ENCODE measurements at places on chromosomes 2 and 18.

DNA sequence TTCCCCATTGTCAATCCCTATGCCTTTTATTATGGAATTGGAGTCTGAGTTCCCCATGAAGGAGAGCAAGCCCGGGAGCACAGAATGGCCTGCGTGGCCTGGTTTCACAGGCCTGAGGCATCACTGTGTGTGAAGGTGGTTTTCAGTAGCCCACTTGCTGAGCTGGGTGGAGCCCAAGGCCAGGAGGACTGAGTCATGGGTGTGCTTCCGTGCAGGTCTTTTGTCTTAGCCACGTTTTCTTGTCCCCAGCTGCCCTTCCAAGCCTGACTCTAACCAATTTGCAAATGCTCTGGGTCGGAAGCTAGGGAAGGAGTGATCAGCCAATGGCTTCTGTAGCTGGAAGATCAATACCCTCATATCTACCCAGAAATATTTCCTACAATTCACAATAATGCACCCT is 119.2 kb downstream of the MAPK4 start:
- no peak for DNase-seq

GRCh38 chr18:35088921-35089320 is 47.7 kb downstream of the MAPRE2 start:
- DNase-seq = no peak

DNA sequence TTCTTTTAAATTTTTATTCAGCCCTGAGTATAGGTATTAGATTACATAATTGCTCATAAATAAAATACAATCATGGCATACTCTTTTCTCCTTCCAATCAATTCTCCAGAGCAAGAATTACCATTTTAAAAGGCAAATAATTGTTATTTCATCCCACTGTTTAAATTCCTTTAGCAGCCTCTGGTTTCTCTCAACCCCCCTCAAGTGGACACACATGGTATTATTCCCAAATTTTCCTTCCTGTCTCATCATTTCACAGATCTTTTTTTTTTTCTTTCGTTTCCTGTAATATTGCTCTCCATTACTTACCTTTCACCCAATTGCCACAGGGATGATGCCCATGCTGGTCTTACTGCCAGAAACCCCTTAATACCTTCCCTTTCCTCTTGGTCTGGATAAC is 385.2 kb downstream of the RIT2 start:
- DNase-seq = no peak

DNA sequence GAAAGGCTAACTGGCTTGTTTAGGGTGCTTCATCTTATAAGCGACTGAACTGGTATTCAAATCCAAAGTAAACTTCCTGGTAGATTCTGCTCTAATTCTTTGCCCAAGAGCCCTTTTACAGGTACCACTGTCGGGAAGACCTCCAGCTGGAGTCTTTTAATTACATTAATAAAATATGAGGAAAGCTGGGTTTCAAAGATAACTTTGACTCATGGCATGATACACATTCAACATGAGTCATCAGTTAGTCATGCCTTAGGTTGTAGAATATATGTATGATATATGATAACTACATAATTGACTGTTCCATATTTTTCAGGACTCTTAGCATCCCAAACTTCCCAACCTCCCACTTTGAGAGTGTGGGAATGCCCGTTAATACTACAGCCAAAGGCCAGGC is 32.3 kb downstream of the ZCCHC2 start:
- DNase-seq = no peak

DNA sequence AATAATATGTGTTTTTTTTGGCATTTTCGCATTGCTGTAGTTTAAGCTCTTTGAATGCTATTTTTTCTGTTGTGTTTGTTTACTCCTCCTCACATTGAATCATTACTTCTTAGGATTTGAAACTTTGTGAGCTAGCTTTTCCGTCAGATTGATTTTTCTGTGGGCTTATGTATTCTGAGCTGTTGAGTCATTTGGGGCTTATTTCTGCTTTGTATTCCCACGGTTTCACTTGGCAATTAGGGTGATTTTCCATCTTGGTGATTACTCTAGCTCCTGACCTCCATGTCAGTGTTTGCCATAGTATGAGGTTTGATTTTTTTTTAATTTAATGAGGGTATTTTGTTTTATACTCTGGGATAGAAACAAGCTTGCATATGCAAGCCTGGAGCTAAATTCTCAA is 200.0 kb downstream of the CCDC102B start:
- DNase-seq = no peak

GRCh38 chr2:151338115-151338514 is 19.3 kb upstream of the TNFAIP6 start:
- no peak for DNase-seq

DNA sequence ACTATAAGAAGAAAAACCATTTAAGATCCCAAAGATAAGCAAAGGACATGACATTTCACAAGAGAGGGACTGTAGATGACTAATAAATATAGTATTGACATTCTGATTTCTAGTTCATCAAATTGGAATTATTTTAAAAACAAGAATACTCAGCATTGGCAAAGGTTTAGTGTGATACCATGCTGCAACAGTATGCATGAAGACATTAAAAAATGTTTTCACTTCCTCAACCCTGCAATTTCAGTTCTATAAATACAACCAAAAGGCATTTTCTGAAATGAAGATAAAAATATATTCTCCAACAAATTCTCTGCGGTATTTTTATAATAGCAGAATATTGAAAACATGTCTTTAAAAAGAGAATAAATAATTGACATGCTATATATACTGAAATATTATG is 2.1 kb downstream of the C2orf81 start:
- DNase-seq = no peak

GRCh38 chr2:222034058-222034457 is 264.7 kb downstream of the PAX3 start:
- no peak for DNase-seq

GRCh38 chr2:239530749-239531316 is 130.0 kb upstream of the HDAC4 start:
- no peak for DNase-seq

DNA sequence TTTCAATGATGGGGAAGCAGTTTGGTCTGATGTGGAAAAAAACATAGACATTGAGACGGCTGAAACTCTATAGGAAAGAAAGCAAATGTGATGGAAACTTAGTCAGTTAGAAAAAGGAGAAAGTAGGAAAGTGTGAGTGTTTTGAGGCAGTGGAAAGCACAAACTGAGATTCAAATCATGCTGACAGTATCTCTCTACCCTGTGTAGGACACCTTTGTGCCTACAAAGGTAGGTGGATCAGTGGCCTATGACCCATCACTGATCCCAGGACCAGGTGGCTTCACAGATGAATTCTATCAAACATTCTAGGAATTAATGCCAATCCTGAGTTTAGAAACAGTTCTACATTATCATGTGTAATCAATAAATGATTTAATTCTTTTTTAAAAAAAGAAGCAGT is 57.1 kb downstream of the CD226 start:
- no peak for DNase-seq

DNA sequence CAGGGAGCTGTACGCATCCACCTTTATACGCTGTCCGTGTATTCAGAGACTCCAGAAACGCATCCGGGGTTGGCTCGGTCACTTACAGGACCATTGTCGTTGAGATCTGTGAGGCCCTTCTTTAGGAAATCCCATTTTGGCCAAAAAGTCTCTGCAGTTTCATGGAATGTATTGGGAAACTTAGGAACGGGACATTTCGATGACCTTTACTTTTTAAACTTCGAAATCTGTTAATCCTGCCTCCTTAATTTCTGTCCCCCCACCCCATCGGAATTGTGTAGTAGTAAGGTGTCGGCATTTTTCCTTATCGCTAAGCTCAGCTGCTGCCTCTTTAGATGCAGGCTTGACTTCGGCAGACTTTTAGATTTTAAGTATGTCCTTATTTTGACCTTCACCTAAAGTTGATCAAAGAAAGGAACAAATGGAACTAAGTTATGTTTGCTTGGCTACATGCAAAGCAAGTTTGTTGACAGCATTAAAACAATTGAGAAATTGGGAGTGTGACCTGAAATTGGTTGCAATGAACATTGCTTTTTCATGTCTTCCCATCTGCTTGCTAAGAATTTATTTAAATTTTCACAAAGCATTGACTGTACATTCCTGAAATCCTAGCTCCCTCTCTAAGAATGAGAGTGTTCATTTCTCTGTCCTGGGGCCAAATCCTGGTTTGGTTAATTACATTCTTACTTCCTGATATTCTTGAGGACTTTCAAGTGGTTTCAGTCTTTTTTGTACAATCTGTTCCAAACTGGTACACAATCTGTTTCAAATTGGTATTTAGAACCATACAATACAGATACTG is 884 bp upstream of the RAPH1 start:
- no peak for DNase-seq

GRCh38 chr2:215409331-215410127 is 26.3 kb downstream of the FN1 start:
- no peak for DNase-seq

- no peak for DNase-seq
These were observed 101.3 kb downstream of the PID1 start for GRCh38 chr2:229169751-229170150.

DNA sequence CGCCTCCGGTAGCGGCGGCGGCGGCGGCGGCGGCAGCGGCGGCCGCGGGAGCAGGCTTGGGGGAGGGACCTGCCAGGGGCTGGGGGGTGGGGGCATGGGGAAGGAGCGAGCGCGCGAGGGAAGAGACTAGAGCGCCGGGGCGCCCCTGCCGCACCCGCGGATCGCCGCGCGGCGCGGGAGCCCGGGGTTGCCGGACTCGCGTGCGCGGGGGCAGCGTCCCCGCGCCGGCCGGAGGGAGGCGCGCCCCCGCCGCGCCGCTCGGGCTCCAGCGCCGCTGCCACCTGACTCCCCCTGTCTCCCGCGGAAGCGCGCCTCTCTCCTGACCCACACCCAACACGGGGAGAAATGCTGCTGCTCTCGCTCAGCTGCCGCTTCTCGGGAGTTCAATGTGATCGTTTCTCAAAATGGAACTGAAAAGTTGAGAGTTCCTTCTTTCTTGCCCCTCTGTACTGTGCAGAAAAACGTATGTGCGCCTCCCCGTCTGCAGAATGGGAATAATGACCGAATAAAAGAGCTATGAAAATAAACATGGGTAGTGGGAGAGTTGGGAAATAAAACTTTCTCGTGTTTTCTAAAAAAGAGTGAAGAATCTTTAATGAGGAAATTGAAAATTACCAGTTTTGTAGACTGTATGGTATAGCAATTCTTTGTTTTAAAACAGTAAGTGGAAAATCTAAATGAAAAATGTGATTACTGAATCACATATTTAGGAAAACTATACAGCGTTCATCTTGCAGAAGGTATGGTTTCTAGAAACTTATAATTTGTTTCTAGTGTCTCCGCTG is 455 bp upstream of the TLK1 start:
- DNase-seq = peak; percentile 84

DNA sequence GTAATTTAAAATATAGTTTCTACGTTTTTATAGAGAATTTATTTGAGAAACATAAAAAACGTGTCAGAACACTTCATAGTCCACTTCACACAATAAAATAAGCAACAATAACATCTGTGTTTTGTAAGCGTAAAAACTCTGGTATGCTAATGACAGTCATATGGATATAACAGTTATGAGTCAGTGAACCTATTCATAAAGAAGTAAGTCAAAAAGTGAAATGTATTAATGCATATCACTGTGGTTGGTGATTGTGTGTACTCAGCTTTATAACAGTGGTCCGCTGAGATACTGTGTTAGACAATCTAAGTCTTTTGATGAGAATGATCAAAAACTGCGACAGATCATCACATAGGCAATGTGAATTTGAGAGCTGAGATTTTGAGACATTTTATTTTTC is 153.2 kb downstream of the WDR7 start:
- no peak for DNase-seq

- DNase-seq = no peak
These were observed 266.9 kb downstream of the DYSF start for GRCh38 chr2:71720283-71720560.

All from ACHN (cell line).